ENCODE measurements at places on chromosomes 4 and X.

- DNase-seq: no peak
These were observed 1008.3 kb downstream of the PCDH18 start for GRCh38 chr4:136524039-136524438.

DNA sequence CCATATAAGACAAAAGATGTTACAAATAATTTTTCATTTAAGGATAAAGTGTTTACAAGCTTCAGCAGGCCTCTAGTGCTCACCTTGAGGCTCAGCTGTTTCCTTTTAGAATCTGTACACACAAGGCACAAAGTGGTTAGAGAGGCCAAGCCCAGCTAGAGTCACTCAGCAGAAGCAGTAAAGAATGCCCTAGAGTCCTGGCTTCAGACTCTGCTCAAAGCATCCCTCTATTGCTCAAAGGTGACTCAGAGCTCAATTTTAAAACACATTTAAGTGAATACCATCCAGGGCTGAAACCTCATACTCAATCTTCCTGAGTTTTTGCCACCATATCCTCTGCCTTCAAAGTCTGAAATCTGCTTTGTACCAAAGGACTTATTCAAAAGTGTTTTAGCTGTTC lies 22.6 kb upstream of the PHF8 start:
- no peak for DNase-seq

- no peak for DNase-seq
These were observed 28.2 kb upstream of the CHRNA9 start for GRCh38 chr4:40306976-40307375.

DNA sequence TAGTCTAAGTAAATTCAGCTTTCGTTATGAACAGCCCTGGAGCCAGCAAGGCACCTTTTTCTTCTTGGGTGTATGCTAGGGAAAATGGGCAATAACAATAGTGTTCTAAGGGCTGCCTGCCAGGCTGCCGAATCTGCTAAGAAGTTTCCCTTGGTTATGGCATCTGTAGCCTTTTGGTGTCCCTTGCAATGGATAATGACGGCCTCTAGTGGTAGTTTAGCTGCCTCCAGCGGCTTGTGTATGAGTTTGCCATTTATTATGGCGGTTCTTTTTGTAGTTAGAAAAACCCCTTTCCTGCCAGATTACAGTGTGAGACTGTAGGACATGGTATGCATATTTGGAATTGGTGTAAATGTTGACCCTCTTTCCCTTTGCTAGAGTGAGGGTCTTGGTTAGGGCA lies 78.9 kb upstream of the SPIN4 start:
- DNase-seq: no peak

GRCh38 chr4:4867375-4868039 lies 8.0 kb downstream of the MSX1 start:
- no peak for DNase-seq

GRCh38 chr4:91322961-91323360 lies 980.8 kb upstream of the GRID2 start:
- DNase-seq: no peak
